ENCODE measurements at places on chromosomes 12 and 14. TPM values are rescaled to one million over a fixed set of nuclear protein-coding genes. Genes with fewer than 3 reads are reported as not detected.

- no peaks in the 10 kb centered on the region for H3K27me3 ChIP-seq
- H3K4me3 ChIP-seq: no peak overlapping the region
- no peak for DNase-seq
- H3K4me1 ChIP-seq: peaks cover 2% of the 10 kb centered on the region
- peaks cover 3% of the 10 kb centered on the region for H3K36me3 ChIP-seq
Observed at GRCh38 chr14:24255931-24256711, 6.9 kb downstream of the TGM1 start.

The PLCZ1 gene
- not detected for total RNA-seq

DNA sequence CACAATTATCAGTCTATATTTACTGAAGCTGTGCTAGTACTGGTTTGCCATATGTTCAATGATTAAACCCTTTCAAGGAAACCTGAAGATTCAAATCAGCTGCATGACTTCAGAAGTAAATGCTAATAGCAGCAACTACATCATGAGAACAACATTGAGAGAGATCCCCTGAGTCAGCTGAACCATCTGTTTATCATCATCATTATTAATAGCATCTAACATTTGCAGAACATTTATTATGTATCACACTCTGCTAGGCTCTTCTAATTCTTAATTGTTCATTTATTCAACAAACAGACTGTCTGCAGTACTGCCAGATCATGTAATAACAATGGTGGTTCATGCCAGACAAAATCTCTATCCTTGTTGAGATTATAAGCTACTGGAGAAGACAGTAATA is 157.4 kb downstream of the KLHL28 start:
- peaks cover 3% of the 10 kb centered on the region for H3K36me3 ChIP-seq
- DNase-seq: no peak

The RPS6KL1 gene
- 1.0 TPM for total RNA-seq

- H3K27me3 ChIP-seq: peaks cover 33% of the 10 kb centered on the region
- no peak overlapping the region for H3K27ac ChIP-seq
- no peak overlapping the region for H3K4me3 ChIP-seq
- peaks cover 4% of the 10 kb centered on the region for H3K4me1 ChIP-seq
- DNase-seq: no peak
- peaks cover 2% of the 10 kb centered on the region for H3K36me3 ChIP-seq
Observed at GRCh38 chr14:90159146-90159545, 97.2 kb upstream of the PSMC1 start.

DNA sequence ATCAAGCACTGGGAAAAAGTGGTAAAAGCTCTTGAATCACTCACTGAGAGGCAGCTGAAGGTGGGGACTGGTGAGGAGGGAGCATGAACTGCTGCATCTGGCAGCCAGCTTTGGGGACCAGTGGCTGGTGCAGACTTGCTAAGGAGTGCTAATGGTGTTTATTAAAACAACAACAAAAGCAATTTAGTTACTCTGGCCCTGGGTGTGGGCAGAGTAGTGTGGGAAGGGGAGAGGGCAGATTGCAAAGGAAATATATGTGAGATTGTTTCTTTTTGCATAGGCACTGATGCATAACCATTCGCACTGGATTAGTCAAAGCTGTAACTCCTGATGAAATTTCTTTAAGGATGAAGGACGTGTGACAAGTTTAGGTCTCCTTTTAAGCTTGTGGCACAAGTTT is 8.1 kb downstream of the TXNRD1 start:
- H3K27ac ChIP-seq: no peak overlapping the region
- H3K36me3 ChIP-seq: no peaks in the 10 kb centered on the region
- peaks cover 8% of the 10 kb centered on the region for H3K27me3 ChIP-seq
- no peak overlapping the region for H3K4me3 ChIP-seq
- peaks cover 18% of the 10 kb centered on the region for H3K4me1 ChIP-seq
- DNase-seq: no peak

- H3K36me3 ChIP-seq: no peaks in the 10 kb centered on the region
- H3K27me3 ChIP-seq: no peaks in the 10 kb centered on the region
- H3K4me1 ChIP-seq: no peaks in the 10 kb centered on the region
Observed at GRCh38 chr14:29030970-29031369, 264.4 kb downstream of the FOXG1 start.

GRCh38 chr12:57895389-57896114 is 45.8 kb upstream of the ATP23 start:
- H3K36me3 ChIP-seq: peaks cover 2% of the 10 kb centered on the region
- no peak for DNase-seq
- H3K4me3 ChIP-seq: peak overlapping the region; percentile 79
- peaks cover 7% of the 10 kb centered on the region for H3K27me3 ChIP-seq
- H3K4me1 ChIP-seq: peaks cover 56% of the 10 kb centered on the region

DNA sequence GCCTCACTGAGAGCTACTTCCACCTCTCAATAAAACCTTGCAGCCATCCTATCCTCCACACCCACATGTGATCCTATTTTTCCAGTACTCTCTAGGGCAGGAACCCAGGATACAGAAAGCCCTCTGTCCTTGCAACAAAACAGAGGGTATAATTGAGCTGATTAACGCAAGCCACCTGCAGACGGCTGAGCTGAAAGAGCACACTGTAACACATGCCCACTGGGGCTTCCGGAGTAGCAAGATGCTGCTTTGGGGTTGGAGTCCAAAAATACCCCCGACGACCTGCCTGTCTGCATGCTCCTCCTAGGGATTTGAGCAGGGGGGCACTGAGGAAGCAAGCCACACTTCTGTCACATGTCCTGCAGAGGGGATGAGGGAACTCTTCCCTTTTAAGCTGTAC is 401.1 kb upstream of the FOXG1 start:
- no peak for DNase-seq
- no peak overlapping the region for H3K4me3 ChIP-seq
- H3K27ac ChIP-seq: no peak overlapping the region
- H3K27me3 ChIP-seq: no peaks in the 10 kb centered on the region

DNA sequence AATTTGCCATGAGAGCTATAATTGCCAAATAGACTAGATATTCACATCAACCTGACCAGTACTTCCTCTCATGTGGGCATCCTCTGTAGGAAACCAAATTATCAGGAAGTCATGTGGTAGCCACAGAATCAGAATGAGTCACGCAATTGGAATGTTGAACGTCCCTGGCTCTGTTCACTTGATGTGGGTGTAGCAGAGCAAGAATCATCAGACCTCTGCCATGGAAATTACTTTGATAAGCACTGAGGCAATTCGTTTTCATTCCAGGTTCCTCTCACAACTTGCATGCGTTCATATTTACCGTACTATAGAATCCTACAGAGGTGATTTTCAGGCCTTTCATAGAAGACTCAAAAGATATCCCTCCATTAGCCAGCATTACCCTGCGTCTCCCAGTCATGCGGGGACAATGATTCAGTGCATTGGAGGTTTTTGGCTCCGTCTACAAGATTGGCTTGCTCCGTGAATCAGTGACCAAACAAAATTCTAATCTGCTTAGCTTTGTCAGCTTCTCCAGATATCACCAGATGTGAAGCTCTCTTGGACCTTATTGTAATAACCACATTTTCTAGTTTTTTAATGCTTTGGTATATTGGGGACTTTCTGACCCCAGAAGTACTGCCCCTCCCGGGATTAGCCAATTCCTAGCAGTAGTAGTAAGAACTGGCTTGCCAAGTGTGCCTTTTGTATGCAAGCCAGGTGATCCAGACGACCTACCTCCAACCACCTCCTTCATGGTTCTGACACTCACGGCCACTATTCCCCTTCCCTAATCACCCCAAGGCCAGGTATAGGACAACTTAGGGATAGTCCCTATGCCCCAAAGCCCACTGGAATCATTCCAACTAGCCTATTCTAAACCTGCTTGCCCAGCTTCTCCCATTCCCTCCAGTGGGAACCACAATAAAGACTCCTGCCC is 133.4 kb downstream of the KICS2 start:
- H3K36me3 ChIP-seq: no peaks in the 10 kb centered on the region
- H3K27ac ChIP-seq: no peak overlapping the region
- peaks cover 3% of the 10 kb centered on the region for H3K4me1 ChIP-seq
- no peak for DNase-seq
- H3K4me3 ChIP-seq: no peak overlapping the region

- H3K4me1 ChIP-seq: no peaks in the 10 kb centered on the region
- peaks cover 32% of the 10 kb centered on the region for H3K27me3 ChIP-seq
- no peak for DNase-seq
- H3K27ac ChIP-seq: no peak overlapping the region
- H3K4me3 ChIP-seq: no peak overlapping the region
- no peaks in the 10 kb centered on the region for H3K36me3 ChIP-seq
Observed at GRCh38 chr14:33812181-33812580, 138.7 kb downstream of the EGLN3 start.

The ANKRD33 gene
- total RNA-seq: not detected

The ASB2 gene
- 6.5 TPM for total RNA-seq

The ARF6 gene
- 98.5 TPM for total RNA-seq

DNA sequence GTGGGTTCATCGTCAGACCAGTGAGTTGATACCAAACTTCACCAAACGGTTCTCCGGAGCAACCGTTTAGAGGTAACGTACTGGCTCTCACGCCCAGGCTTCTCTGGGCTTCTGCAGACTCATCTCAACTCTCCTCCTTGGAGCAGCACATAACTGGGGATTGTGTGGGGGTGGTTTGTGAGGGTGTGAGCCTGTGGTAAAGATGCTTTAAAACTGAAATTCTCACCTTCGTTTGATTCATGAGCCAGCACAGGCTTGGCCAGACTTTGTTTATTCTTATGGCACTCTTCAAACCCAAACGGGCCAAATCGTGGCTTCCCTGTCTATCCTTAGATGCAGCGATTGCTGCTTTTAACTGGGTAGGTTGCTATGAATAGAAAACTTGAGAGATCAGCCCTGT is 121.3 kb downstream of the SAMD4A start:
- H3K4me1 ChIP-seq: peaks cover 4% of the 10 kb centered on the region
- no peaks in the 10 kb centered on the region for H3K36me3 ChIP-seq
- H3K4me3 ChIP-seq: no peak overlapping the region
- no peak overlapping the region for H3K27ac ChIP-seq
- no peak for DNase-seq

The KRT85 gene
- total RNA-seq: not detected

DNA sequence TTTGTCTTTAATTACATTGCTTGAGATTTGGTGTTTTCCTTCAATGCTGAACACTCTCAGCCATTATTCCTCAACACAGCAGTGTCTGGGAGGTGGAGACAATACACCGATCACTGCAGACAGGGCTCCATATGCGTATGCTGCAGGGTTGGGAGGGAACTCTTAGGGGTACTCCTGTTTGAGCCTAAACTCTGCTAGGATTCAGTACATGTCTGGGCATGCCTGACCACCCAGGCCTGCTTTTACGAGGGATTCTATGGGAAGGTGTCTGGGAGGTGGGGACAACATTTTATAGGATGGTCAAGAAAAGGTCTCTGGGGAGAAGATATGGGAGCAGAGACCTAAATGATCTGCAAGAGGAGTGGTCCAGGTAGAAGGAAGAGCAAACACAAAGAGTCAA is 34.3 kb downstream of the DHRS2 start:
- H3K27ac ChIP-seq: no peak overlapping the region
- DNase-seq: no peak
- H3K36me3 ChIP-seq: peaks cover 3% of the 10 kb centered on the region
- H3K4me3 ChIP-seq: no peak overlapping the region

DNA sequence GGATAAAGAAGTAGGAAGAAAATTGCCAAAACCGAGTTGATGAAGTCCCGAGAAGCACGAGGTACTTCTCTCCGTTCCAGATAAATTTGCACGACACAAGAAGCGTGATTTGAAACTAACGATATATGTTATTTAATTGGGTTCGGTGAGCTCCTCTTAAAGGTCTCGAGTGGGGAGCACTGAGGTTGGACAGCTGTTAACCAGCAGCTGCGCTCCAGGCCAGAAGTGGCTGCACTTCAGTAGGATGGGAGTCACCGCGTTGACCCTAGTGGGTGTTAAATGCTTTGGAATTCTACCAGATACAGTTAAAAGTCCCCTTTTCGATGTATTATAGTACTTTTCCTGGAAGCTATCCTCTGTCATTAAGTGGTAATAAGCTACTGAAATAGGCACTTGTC is 953 bp upstream of the DCAF5 start:
- H3K27me3 ChIP-seq: no peaks in the 10 kb centered on the region
- peak overlapping the region; percentile 83 for H3K27ac ChIP-seq
- DNase-seq: no peak
- H3K4me1 ChIP-seq: peaks cover 18% of the 10 kb centered on the region
- H3K36me3 ChIP-seq: peaks cover 2% of the 10 kb centered on the region
- peak overlapping the region; percentile 91 for H3K4me3 ChIP-seq

DNA sequence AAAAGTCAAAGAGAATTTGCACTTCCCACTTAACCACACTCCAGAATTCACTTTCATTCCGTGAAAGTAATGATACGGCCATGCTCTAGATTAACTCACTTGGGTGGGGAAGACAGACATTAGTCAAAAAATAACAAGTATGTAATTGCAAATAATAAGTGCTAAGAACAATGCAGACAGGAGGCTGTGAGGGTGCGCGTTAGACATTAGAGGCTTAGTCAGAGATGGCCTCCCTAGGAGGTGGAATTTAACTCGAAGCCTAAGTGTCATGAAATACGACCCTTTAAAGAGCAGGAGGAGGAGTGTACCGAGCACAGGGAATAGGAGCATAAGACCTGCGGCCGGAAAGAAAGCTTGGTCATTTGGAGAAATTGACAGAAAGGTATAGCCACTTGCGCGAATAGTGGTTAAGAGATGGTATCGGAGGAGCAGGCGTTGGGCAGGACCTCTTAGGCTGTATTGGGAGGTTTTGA is 628 bp downstream of the SNRPF start:
- peaks cover 4% of the 10 kb centered on the region for H3K36me3 ChIP-seq
- no peak overlapping the region for H3K27ac ChIP-seq
- DNase-seq: no peak
- H3K4me3 ChIP-seq: no peak overlapping the region

The ADCY4 gene
- 5.4 TPM for total RNA-seq

The ERP27 gene
- total RNA-seq: 14.9 TPM

- no peaks in the 10 kb centered on the region for H3K27me3 ChIP-seq
- no peak overlapping the region for H3K27ac ChIP-seq
- peaks cover 6% of the 10 kb centered on the region for H3K36me3 ChIP-seq
- H3K4me3 ChIP-seq: no peak overlapping the region
- DNase-seq: no peak
Observed at GRCh38 chr12:1056390-1056789, 65.4 kb downstream of the ERC1 start.

The TRIM9 gene
- 0.16 TPM for total RNA-seq

Measured in T-helper 17 cell (primary cell).